Amniotic epithelial cell (primary cell): ENCODE measurements at places on chromosomes 7 and 10.

- no peak for DNase-seq
Observed at GRCh38 chr10:103144041-103144440, 49.0 kb downstream of the NT5C2 start.

DNA sequence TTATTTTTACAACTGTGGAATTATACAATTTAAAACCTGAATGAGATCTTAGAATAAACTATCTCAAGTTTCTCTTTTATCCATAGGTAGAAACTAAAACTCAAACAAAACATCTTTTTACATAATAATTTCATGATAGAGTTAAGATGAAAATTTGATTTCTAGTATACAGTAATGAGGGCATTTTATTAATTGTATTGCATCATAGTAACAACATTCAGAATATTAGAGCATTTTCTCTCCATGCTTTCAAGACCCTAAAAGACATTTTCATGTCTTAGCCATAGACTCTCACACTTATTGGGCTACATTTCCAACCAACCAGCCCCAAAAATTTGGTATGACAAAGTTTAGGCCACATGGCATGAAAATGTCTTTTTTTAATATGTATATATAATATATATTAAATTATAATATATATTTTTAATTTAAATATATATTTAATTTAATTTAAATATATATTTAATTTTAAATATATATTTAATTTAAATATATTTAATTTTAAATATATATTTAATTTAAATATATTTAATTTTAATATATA, 195.7 kb upstream of the STEAP1 start:
- no peak for DNase-seq

DNA sequence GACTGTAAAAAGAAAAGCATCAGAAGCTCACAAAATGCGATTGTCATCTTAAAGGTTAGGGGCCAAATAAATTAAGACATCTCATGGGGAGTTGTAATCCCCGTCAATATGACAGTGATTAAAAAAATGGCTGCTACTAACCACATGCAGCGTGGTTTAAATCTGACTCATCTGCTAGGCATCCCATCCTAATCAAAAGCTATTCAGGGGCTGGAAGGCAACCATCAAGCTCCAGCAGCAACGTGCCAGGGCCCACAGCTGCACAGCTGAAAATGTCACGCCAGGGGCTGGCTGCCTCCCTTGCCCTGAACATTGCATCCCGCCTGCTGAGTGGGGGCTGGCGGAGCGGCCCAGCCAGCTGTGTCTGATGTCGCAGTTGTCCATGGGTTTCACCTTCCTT, 66.3 kb upstream of the FRMD4A start:
- DNase-seq, result peak; percentile 96

DNA sequence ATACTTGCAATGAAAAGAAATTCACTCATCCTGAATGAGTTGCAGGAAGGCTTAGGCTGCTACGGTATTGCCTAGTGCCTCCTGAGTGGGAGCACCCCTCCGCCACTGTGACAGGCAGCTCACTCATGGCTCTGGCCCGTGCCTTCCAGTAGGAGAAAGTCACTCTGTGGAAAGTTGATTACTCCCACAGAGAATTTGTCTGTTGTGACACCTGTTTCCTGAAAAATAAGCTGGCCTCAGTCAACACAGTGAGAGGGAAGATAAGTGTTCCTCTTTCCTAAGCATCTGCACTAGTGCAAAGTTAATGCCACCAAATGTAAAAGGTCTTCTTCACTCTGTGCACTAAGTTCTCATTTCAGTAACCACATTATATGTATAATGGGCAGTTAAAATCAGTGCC, 158.8 kb upstream of the INHBA start:
- DNase-seq, result no peak

GRCh38 chr7:3301831-3302618, 973 bp downstream of the SDK1 start:
- peak; percentile 22 for DNase-seq
